ENCODE measurements at places on chromosomes 5 and 9. TPM values are rescaled to one million over a fixed set of nuclear protein-coding genes. Genes with fewer than 3 reads are reported as not detected.

The STK32A gene
- not detected for total RNA-seq

The C7 gene
- not detected for total RNA-seq

The SPATA6L gene
- 1.8 TPM for total RNA-seq

The BAG1 gene
- total RNA-seq = 58.1 TPM

The PAEP gene
- not detected for total RNA-seq

The MZB1 gene
- total RNA-seq = not detected

The SLC6A7 gene
- not detected for total RNA-seq

The ARL14EPL gene
- total RNA-seq = 0.27 TPM

The SPAAR gene
- 17.7 TPM for total RNA-seq

The GMCL2 gene
- total RNA-seq = not detected

The SCGB3A2 gene
- not detected for total RNA-seq

The PCDHGB7 gene
- 9.4 TPM for total RNA-seq

The PTGDS gene
- not detected for total RNA-seq

The DOCK2 gene
- total RNA-seq = under 0.01 TPM

The IL5 gene
- total RNA-seq = not detected

The SPATA31D4 gene
- total RNA-seq = not detected

The RPL35 gene
- total RNA-seq = 2,001 TPM

The MAMDC4 gene
- 1.9 TPM for total RNA-seq

The ACSL6 gene
- total RNA-seq = not detected

The KIAA0825 gene
- total RNA-seq = 2.8 TPM

The SPINK6 gene
- not detected for total RNA-seq

The PAPPA gene
- 0.13 TPM for total RNA-seq

The TERT gene
- total RNA-seq = under 0.01 TPM

The GLRA1 gene
- not detected for total RNA-seq

The LRRC19 gene
- total RNA-seq = not detected

All from thoracic aorta endothelial cell (primary cell).